Right forelimb (tissue), 1 donor: ENCODE measurements at places on chromosomes 1 and 21.

- DNase-seq: peak; percentile 44
These were observed 38.3 kb downstream of the WDR3 start for GRCh38 chr1:117967881-117968280.

DNA sequence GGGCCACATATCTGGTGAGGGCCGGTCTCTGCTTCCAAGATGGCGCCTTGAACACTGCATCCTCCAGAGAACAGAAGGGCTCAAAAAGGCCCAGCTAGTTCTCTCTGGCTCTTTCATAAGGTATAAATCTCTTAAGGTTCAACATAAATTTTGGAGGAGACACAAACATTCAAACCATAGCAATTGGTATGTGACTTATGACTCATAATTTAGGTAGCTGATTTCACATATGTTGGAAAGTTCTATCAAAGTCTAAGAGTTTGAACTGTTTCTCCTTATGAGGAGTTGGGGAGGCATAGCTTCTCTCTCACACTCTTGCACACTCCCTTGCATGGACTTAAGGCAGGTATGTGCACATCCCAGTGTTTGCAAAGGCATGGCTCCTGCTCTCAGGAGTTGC lies 5.1 kb upstream of the FYB2 start:
- DNase-seq: no peak

DNA sequence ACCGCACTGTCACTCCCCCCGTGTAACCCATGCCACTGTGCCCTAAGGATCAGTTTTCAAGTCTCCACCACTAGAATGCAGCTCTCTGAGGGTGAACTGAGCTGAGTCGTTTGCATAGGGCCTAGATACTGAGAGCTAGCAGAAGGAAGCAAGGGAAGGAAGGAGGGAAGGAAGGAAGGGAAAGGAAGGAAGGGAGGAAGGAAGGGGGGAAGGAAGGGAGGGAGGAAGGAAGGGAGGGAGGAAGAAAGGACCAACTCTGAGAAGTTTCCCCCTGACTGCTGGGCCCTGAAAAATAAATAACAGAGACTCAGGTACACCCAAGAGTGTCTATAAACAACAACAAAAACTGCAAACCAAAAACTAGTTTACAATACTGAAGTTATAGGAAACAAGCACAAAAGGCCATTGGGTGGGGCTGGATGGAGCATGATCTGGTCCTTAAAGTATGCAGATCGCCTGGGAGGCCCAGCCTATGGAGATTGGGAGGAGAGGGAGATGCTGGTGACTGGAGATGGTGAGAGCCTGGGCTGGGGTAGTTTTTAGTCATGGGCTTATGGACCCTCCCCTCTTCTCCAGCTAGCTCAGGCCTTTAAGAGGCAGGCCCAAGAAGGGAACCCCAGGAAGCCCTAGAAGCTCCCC lies 1.7 kb upstream of the MRPS15 start:
- no peak for DNase-seq

DNA sequence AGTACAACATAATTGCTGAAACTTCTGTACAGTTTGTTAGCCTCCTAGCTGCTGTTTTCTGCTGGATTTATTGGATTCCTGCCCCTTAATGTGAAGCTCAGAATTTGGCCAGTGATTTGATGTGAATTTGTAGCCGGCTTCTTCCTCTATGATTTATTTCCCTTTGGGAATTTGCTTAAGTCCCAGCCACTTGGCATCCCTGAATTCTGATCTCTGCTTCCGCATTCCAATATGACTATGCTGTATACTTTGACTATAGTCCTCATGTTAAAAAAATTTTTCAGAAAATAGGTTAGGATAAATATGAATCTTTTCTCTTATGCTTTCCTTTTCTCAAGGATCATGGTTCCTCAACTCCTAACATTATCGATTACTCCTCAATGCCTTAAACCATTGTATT lies 12.4 kb upstream of the LRIF1 start:
- DNase-seq: no peak

- DNase-seq: no peak
These were observed 68.1 kb downstream of the SPAG17 start for GRCh38 chr1:118116909-118117308.

DNA sequence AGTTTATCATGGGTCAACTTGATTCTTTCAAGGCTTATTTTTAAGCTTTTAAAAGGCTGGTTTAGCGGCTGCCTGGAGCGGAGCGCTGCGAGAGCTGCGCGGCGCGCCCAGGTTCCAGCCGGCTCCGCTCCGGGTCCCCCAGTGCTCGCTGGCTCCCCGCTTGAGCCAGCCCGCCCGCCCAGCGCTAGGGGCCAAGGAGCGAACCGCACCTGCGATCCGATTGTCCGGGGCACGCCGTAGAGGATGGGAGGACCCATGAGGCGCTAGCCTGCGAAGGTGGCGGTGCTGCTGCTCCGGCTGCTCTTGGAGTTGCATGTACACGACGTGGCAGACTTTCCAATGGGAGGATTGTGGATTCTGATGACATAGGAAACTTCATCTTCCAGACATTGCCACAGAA lies 9.9 kb upstream of the CFHR4 start:
- no peak for DNase-seq

DNA sequence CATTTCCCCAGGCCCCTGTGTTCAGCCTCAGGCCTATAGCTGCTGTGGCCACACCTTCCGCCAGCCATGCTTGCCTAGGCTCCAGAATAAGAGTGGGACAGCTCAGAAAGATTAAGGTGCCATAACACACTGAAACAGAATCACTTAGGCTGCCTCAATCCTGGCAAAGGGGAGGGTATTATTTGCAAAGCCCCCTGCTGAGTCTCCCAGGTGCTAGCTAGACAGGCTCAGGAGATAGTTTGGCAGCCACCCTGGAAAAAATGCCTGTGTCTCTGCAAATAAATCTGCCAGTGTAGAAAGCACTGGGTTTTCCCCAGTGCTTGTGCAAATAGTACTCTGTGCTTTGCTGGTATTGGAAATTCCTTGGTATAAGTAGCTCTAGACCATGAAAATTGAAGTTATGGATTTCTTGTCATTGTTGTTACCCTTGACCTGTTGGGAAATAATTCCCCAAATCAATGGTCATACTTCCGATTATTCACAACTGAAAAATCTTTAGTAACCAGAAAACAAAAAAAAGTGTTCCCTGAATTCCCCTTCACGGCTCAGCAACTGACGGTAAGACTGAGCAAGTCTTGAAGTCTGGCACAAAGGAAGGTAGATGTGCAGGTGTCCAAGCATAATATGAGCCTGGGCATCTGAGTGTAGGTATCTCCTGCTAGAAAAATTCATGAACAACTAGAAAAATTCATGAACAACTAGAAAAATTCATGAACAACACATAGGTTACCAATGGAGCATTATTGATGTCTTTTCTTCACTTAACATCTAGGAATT lies 56.9 kb downstream of the PROX1 start:
- no peak for DNase-seq

DNA sequence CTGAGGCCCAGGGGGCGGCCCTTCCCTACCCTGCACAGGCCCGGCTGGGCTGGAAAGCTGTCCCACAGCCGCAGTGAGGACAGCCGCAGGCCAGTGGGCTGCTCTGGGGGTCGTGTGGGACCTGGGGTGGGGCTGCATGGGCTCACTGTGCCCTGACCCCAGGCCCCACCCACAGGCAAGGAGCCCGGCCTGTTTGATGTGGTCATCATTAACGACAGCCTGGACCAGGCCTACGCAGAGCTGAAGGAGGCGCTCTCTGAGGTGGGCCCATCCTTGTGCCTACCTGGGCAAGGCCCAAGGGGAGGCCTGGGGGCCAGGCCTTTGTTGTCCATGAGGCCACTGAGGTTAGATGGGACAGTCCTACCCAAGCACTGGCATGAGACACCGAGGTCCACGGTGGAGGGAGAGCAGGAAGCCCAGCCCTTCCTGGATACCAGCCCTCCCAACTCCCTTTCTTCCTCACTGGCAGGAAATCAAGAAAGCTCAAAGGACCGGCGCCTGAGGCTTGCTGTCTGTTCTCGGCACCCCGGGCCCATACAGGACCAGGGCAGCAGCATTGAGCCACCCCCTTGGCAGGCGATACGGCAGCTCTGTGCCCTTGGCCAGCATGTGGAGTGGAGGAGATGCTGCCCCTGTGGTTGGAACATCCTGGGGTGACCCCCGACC lies 1.4 kb upstream of the GJC2 start:
- peak; percentile 45 for DNase-seq

GRCh38 chr1:175833951-175834350 lies 90.6 kb upstream of the TNR start:
- DNase-seq: no peak

GRCh38 chr1:53183095-53183990 lies 13.3 kb upstream of the CPT2 start:
- DNase-seq: no peak

DNA sequence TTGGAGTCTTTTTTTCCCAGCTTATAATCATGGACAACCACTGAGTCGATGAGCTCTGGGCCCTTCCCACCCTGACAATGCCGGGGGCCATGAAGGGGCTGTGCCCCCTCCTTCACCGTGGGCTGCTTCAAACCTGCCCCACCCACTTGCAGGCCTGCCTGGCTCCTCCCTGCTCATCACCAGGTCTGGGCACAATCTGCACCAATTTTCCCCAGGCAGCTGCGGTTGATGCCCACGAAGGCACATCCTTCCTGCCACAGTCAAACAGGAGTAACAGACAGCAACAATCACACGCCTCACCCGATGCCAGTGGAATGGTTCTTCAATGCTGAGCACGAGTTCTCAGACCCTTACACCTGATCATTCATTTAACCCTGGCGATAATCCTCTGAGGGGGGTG lies 18.9 kb downstream of the PGLYRP3 start:
- no peak for DNase-seq

GRCh38 chr1:51520700-51521248 lies 1.7 kb upstream of the EPS15 start:
- no peak for DNase-seq

DNA sequence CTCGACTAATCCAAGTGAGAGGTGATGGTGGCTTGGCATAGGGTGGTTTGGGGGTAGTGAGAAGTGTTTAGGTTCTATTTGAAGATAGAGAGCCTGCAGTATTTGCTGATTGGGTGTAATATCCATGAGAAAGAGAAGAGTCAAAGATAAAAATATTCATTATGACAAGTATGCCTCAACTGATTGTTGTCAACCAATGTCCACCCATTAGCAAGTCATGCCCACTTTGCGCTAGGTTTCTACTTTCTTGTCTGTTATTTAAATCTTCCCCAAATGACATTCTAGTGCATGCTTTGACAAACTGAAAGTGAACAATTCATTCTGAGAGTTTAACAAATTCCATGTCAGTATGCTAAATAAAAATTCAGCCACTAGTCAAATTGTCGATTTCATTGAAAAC lies 3.8 kb upstream of the XCL1 start:
- DNase-seq: no peak

- DNase-seq: no peak
These were observed 55.5 kb upstream of the ESRRG start for GRCh38 chr1:216778737-216779136.

DNA sequence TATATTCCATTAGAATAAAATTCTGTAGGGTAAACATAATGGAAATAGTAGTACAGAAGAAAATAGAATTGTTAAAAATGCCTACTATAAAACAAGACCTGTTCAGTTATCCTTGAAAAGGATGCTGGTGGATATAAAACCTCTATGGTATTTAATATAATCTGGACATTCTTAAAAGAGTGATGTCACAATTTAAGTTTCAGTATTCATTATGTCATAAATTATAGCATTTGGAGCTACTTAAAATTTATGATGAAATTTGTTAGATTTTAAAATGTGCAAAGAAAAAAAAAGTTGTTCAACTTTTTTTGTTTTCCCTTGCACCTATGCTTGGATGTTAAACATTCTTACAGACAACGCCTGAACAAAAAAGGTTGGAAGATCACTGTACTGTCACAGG lies 50.3 kb downstream of the USP48 start:
- no peak for DNase-seq

DNA sequence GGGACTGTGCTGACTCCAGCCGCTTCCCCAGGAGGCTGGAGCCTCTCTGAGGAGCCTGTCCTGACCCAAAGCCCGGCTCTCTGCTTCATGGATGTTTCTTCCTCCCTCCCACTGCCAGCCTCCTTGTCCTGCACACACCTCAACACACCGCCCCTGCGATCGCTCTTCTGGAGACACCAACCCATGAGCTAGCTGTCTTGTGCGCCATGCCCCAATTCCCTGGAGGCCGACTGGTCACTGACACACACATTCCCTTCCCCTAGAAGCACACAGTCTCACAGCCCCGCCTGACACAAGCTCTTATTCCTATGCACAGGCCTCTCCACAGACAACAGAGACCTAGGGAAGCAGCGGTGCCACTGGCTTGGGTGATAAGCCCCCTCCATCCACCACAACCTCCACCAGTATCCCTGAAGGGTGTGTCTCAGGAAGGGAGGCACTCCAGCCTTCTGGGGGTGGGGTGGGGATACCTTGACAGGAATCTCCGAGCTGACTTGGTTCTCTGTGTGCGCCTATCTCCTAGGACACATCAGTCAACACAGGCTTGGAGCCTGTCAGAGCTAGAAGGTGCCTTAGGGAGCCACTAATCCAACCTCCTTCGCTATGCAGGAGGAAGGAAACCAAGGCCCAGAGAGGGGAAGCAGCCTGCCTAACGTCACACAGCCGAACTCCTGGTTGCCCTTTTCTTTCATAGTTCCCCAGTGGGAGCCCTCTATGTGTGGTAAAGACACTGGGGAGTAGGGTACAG lies 31.1 kb downstream of the AHDC1 start:
- no peak for DNase-seq

DNA sequence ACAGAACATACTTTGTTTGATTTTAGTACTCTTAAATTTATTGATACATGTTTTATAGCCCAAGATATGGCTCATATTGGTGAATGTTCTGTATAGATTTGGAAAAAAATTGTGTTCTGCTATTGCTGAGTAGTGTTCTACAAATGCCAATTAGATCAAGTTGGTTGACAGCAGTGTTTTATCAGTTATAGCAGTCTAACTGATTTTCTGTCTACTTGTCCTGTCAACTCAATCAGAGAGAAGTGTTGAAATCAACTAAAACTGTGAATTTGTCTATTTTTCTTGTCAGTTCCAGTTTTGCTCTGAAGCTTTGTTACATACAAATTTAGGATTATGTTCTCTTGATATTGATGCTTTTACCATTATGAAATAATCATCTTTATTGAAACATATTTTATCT lies 14.7 kb upstream of the MT1HL1 start:
- DNase-seq: no peak

- no peak for DNase-seq
These were observed 7.8 kb downstream of the CELSR2 start for GRCh38 chr1:109256971-109257681.

- no peak for DNase-seq
These were observed 61.9 kb downstream of the CLSTN1 start for GRCh38 chr1:9761855-9762254.

GRCh38 chr1:30038134-30039025 lies 685.0 kb downstream of the MATN1 start:
- no peak for DNase-seq

DNA sequence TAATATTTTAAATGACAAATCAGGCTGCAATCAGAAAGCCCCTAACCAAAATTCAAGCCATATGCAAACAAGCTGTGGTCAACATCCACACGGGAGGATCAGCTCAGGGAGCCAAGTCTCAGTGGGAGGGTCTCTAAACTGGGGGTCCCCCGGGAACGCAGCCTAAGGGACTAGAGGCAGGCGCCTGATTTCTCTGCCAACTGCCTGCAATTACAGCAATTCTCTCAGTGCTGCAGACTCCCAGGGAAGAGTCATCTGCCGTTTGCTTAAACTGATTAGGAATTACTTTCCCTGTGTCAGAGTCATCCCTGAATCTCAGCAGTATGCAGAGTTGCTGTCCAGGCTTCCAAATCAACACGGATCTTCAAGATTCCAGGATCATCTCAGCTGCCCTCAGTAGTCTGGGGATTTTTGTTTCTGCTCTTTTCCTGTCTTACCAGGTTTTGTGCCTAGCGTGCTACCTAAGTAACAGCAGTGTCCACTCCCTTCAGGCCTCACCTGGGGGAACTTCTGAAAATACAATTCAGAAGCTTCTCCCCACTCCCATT lies 247.8 kb downstream of the RRAGC start:
- DNase-seq: no peak
